CD4-positive, alpha-beta T cell (primary cell): ENCODE measurements at places on chromosomes 4 and X.

GRCh38 chr4:73606465-73606974 is 13.7 kb downstream of the RASSF6 start:
- H3K4me1 ChIP-seq = peaks cover 5% of the 10 kb centered on the region
- H3K36me3 ChIP-seq = no peaks in the 10 kb centered on the region
- no peak for DNase-seq

DNA sequence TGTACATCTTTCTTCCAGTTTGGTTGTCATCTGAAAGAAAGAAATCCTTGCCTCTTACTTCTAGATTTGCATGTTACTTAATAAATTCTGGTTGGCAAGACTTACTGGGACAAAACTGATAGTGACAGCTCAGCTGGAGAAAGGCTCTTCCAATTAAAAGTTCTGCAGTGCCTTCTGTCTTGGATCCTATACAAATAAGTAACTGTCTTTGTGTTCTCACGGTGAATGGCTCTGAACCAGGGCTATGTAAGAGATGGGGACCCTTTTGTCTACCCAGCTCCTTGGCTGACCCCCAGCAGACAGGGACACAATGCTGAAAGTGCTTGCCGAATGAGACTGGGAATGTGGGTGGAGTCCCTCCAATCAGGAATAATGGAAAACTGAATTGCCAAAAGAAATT is 89.5 kb downstream of the AASDH start:
- no peak overlapping the region for H3K4me3 ChIP-seq
- no peaks in the 10 kb centered on the region for H3K27me3 ChIP-seq
- peaks cover 7% of the 10 kb centered on the region for H3K4me1 ChIP-seq
- H3K27ac ChIP-seq = no peak overlapping the region

DNA sequence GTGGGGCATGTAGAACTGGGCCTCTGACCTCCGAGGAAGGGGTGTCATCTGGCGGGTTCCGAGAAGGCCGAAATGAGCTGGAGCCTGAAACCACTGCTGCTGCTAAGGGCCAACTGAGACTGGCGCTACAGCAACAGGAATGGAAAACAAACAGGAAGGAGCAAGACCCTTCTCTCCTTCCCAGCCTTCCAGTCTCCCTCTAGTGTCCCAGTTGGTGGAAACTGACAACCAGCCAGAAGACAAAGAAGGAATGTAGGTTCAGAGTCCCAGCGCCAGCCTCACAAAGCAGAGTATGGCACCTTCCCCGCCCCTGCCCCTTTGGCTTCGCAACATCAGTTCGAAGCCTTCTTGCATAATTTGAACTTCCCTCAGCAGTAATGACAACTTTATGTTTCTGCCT is 24.4 kb upstream of the PDZD4 start:
- no peak for DNase-seq
- no peak overlapping the region for H3K27ac ChIP-seq
- peaks cover 14% of the 10 kb centered on the region for H3K4me1 ChIP-seq
- no peaks in the 10 kb centered on the region for H3K36me3 ChIP-seq
- H3K27me3 ChIP-seq = peaks cover 5% of the 10 kb centered on the region

- no peak for DNase-seq
- H3K4me1 ChIP-seq = no peaks in the 10 kb centered on the region
- H3K27ac ChIP-seq = no peak overlapping the region
- H3K27me3 ChIP-seq = no peaks in the 10 kb centered on the region
- no peaks in the 10 kb centered on the region for H3K36me3 ChIP-seq
Observed at GRCh38 chr4:84862064-84862463, 104.4 kb downstream of the WDFY3 start.

DNA sequence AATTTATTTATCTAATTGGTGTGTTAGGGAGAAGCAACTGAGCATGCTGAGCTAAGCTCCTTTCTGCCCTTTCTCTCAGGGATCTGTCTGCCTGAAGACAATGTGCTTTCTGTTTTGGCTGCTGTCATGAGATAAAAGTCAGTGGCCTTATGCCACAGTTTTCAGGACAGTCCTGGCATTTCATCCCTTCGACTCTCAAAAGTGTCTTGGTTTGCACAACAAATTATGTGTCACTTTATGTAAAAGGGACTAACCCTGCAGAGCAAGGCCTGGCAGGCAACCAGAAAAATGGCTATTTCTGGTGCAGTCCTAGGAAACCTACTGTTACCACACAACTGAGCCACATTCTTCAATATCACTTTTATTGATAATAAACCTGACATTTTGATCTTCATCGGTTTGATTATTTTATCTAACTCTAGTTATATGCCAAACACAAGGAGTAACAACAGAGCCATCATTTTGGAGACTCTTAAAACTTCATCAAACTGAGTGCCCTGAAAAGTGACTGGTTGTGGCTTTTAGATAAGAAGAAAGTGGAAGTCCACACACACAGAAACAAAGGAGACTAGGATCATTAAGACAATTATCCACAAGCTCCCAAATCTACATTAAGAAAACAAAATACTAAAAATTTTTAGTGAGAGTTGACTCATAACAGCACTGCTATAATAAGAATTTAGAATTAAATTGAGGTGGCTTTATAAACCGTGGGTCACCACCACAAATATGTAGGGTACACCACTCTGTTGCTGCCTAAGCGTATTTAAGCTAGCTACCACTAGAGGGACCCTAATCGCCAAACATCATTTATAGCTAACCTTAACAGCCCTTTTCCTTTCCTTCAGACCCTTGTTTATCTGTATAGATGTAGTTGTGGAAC is 95.9 kb upstream of the PTPN13 start:
- H3K36me3 ChIP-seq = no peaks in the 10 kb centered on the region
- no peak overlapping the region for H3K4me3 ChIP-seq
- DNase-seq = no peak
- H3K27me3 ChIP-seq = no peaks in the 10 kb centered on the region
- H3K4me1 ChIP-seq = no peaks in the 10 kb centered on the region

DNA sequence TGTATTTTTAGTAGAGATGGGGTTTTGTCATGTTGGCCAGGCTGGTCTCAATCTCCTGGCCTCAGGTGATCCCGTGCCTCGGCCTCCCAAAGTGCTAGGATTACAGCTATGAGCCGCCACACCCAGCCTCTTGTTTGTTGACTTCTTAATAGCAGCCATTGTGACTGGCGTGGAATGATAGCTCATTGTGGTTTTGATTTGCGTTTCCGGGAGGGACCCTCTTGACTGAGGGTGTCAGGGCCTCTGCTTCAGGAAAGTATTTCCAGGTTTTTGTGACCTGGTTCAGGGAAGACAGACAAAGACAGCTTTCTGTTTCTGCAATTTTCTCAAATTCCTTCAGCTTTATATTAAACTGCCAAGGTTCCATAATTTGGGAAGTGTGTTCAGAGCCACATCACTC is 15.1 kb downstream of the CSF2RA start:
- no peak overlapping the region for H3K4me3 ChIP-seq
- no peaks in the 10 kb centered on the region for H3K36me3 ChIP-seq
- no peaks in the 10 kb centered on the region for H3K4me1 ChIP-seq
- no peaks in the 10 kb centered on the region for H3K27me3 ChIP-seq
- no peak for DNase-seq
- H3K27ac ChIP-seq = no peak overlapping the region

DNA sequence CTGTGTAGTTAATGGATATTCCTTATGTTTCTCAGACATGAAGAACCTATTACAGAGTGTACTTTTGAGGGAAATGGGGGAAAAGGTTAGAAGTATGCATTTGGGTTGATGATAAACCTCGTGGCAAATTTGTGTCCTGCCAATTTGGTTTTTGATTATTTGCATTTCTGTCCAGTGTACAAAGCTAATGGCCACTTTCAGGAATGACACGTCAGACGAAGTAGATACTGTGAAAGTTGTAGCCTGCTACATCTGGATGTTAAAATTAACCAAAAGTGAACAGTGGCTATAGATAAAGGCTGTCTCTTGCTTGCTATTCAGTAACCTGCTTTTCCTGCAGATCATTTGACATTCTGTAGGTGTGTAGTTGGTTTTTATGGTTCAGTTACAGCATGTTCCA is 1.0 kb downstream of the PRDX4 start:
- H3K4me3 ChIP-seq = peak overlapping the region; percentile 68
- H3K4me1 ChIP-seq = no peaks in the 10 kb centered on the region
- no peaks in the 10 kb centered on the region for H3K27me3 ChIP-seq
- no peak for DNase-seq
